Cardiac ventricle fibroblast (primary cell): ENCODE measurements at places on chromosomes 4 and X. TPM values are rescaled to one million over a fixed set of nuclear protein-coding genes. Genes with fewer than 3 reads are reported as not detected.

Gene BANK1
- 0.05 and 0.06 TPM in 2 replicates for total RNA-seq

Gene CRMP1
- total RNA-seq: 0.06 TPM in 1 of 2 replicates, not detected in the other

Gene CSAG3
- total RNA-seq: not detected in 2 replicates

Gene SLITRK4
- total RNA-seq: 2.2 and 3.4 TPM in 2 replicates

Gene NEUROG2
- total RNA-seq: not detected in 2 replicates

Gene KLF8
- total RNA-seq: 2.2 and 2.4 TPM in 2 replicates

Gene MAOB
- 2.2 and 3.4 TPM in 2 replicates for total RNA-seq

Gene FAM9C
- total RNA-seq: not detected in 2 replicates

Gene TEC
- total RNA-seq: 0.29 and 1.1 TPM in 2 replicates

Gene ARHGEF38
- 0.15 TPM in 1 of 2 replicates, not detected in the other for total RNA-seq

Gene MND1
- total RNA-seq: 0.50 and 0.59 TPM in 2 replicates

Gene TBC1D9
- 18.9 and 20.4 TPM in 2 replicates for total RNA-seq

Gene MXRA5
- 2.6 TPM in 2 replicates for total RNA-seq

Gene ZGRF1
- total RNA-seq: 1.3 and 3.1 TPM in 2 replicates

Gene SLC6A14
- total RNA-seq: not detected in 2 replicates

Gene RHOXF2B
- not detected in 2 replicates for total RNA-seq

Gene LIMCH1
- total RNA-seq: 4.6 and 9.8 TPM in 2 replicates

Gene USP17L25
- not detected in 2 replicates for total RNA-seq

Gene GNRHR
- not detected in 2 replicates for total RNA-seq

Gene BGN
- 318 and 356 TPM in 2 replicates for total RNA-seq

Gene CHST7
- total RNA-seq: 10.9 and 11.7 TPM in 2 replicates

Gene ZCCHC18
- 0.49 TPM in 1 of 2 replicates, not detected in the other for total RNA-seq

Gene TMEM271
- total RNA-seq: not detected in 2 replicates

Gene TRAM1L1
- total RNA-seq: 0.12 and 1.3 TPM in 2 replicates

Gene F9
- total RNA-seq: not detected in 2 replicates

Gene DDX60
- total RNA-seq: 13.3 and 19.3 TPM in 2 replicates

Gene EDNRA
- total RNA-seq: 5.1 and 6.6 TPM in 2 replicates

Gene PCSK1N
- total RNA-seq: 1.0 and 1.4 TPM in 2 replicates

Gene DUSP21
- total RNA-seq: not detected in 2 replicates

Gene INPP4B
- 1.6 and 2.1 TPM in 2 replicates for total RNA-seq
